ENCODE measurements at places on chromosomes 3 and 15.
A peak's percentile ranks its signal among the peaks of the same experiment; 100 is the strongest.

- no peak for DNase-seq
These were observed 45.7 kb downstream of the PRR23E start for GRCh38 chr3:127238602-127239001.

DNA sequence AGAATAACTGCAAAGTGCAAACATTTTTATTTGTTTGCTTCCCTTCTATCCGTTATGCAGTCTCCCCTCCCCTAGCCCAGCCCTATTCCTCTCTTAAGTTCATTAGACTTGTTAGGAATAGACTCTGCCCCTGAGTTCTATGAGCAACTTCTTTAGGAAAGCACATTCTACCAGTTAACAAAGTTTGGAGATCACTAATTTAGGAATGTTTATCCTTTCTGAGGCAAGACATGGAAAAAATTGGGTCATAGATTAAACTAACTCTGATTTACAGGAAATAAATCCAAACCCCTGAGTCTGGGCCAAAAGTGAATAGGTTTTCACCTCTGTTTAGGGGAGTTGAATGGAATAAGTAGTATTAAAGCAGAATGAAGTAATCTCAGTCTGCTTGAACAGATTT, 34.4 kb downstream of the C3orf80 start:
- DNase-seq: no peak

DNA sequence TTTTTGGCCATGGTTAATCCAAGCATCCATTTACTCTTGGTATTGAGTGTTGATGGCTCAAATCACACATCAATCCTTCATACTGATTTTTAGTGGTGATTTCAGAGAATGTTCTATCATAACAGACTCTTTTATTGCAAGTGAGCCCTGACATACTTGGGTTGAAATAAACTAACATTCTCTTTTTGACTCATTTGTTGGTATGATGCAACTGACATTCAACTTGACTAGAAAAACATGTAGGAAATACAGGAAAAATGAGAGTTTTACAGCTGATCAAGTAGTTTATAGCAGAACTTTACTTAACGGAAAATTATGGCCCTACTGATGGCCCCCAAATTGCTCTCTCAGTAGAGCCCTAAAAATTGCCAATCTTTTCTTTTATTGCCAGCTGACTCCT, 173.9 kb upstream of the CD96 start:
- DNase-seq: no peak

GRCh38 chr3:148004331-148004730, 595.2 kb downstream of the ZIC1 start:
- no peak for DNase-seq

DNA sequence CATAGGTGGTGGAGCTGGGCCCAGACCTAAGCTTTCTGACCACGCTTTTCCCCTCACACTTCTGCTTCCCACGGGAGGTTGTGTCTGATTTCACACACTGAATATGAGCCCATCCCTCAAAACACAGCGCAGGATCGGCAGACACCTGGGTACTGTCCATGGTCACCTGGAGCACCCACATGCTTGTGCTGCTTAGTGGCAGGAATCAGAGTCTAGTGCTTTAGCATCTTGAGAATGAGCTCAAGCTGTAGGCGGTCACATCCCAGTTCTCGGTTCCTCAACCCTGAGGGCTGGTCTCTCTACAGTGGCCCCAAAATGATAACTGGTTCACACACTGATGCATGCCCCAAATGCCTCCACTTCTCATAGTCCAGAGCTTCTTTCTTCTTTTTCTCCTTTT, 111.0 kb downstream of the SEMA5B start:
- DNase-seq: no peak

- no peak for DNase-seq
These were observed 66.6 kb downstream of the SLC12A8 start for GRCh38 chr3:125145751-125146475.

DNA sequence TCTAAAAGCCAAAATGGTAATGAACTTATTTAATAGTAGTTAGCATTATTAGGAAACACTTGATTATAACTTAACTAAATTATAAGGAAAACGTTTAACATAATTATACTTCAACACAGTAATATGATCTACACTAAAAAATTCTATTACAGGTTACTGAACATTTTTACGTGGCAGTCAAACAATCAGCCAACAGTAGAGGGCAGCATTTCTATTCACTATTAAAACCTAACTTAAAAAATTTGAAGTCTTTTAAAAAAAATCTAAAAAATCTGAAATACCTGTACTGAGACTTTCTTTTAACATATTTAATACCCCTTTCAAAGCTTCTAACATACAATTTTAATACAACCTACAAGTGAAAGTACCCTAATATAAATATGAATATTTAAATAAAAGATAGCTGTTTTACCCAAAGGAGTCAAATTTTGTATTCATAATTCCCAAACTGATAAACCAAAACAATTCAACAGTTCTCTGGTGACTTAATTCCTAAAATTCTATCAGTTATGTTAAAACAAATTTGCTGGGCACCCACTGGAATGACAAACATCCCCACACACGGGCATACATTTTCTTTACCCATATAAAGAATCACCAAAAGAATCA, 41.5 kb downstream of the DLG1 start:
- peak; percentile 57 for DNase-seq

GRCh38 chr15:40877694-40878093, 3.7 kb upstream of the RHOV start:
- DNase-seq: no peak

DNA sequence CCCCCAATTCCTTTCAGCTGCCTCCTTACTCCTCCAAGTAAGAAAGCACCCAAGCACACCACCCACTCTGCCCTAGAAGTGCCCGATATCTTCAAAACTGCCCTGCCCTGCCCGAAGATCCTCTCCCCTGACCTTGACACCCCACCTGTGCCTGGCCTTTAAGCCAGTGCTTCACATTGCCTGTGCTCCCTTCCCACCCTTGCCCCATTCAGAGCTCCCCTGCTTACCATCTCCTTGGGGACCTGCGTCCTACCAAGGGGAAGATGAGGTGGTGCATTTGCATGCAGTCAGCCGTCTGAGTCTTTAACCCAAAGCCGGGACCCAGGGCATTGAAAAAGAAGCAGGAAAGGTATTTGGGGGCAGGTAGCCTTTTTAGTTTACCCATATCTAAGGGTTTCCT, 73.5 kb upstream of the SLCO3A1 start:
- no peak for DNase-seq

- no peak for DNase-seq
These were observed 37.0 kb downstream of the CEMIP start for GRCh38 chr15:80816049-80816653.

GRCh38 chr3:123751433-123751832, 132.7 kb downstream of the MYLK start:
- no peak for DNase-seq

- DNase-seq: no peak
These were observed 277.0 kb downstream of the RYR3 start for GRCh38 chr15:33587773-33588172.

DNA sequence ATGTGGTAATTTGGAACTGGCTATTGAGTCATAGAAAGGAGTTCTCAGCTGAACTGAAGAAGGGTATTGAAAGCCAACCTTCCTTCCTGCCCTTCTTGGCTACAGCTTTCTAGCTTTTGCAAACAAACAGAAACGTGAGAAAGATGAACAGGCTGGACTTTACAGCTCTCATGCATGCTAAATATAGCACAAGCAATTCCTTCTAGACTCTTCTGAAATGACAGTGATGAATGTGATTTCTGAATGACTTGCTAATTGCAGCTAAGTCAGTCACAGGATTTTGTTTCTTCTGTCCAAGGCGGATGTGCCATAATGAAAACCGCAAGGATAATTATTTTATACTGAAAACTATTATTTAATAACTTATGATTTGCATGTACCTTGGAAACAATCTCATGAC, 36.3 kb downstream of the BCHE start:
- DNase-seq: no peak

DNA sequence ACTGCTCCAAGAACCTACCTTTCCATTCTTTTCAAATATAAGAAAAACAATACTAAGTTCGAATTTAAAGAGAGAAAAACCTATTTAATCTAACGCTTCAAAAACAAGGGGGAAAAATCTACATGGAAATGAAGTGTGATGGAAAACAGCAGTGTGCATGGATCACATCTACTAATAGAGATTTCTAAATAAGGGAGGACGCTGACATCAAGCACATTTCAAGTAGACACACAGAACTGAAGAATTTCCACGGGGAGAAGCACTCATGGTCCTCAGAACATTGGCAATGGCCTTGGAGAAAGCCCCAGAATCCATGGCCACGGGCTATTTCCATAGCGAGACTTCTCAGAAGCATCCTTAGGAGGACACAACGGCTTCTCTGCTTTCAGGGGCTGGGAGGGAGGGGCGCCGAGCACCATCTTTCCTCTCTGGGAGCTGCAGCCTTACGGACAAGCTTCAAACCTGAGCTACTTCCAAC, 1.0 kb downstream of the TASOR start:
- no peak for DNase-seq

DNA sequence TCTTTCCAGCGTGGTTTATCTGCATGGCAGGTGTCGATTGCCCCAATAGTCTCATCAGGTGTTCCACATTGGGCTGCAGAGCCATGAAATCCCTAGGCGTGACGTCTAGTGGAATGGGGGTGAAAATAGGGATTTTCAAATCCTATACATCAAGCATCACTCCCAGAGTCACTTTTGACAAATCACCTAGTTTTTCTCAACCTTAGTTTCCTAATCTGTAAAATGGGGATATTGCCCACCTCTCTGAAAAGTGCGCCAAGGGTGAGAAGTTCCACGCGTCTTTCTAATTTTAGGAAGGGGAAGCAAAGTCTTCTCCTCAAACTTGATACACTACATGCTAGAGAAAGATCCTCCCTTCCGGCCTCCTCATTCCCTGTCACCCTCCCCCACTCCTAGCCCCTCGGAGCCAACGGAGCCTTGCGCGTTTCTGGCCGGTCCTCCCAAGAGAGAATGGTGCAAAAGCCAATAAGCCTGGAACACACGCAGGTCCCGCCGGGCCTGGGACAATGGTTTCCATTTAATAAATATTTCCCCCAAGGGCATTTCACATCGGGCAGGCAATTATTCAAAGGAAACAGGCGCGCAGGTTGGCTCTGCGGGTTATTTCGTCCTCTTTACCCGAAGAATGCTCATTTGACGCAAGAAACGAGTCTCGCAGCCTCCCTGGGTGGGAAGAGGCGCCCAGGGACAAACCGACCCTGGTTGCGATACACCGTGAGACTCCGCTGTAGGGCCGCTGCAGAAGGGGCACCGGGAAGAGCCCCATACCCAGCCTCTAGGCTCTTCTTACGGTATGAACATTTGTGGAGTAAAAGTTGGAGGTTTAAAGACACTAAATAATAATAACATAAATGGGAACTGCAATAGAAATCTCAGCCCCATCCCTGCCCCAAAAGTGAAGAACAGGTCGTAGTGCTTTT, 1.2 kb upstream of the SOX14 start:
- DNase-seq: no peak

DNA sequence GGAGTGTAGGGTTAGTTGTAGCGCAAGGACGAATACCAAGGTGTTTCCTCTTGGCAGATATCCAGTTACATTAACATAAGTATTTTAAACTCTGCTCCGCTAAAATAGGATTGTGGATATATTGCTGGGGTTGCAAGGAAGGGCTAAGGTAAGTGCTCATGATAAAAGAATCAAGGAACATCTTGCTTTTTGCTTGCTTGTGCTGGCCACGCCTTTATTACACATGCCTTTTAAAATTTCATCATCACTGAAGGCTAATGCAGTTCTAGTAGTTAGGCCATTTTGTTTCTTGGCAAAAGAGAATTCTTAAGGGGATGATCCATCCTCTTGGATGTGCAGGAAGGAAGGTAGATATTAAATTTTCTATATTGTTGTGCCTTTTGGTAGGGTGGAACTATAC, 415.6 kb upstream of the TPM1 start:
- DNase-seq: no peak

GRCh38 chr3:194485881-194486539, 792 bp downstream of the ATP13A3 start:
- peak; percentile 70 for DNase-seq

DNA sequence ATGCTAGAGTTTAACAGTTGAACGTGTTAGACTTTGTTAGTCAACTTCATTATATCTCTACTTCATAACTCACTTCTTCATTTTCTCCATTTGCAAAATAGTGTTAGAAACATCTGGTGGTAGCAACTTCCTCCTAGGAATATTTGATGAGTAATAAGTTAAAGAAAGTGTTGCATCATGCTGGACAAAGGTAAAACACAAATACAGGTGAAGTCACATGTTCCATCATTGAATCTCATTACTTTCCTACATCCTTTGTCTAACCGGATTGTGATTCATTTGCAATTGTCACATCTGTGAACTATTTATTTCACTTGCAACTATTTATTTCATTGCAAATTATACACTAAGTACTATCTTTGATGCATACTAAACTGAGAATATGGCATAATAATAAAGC, 186.5 kb downstream of the TUSC7 start:
- no peak for DNase-seq

- no peak for DNase-seq
These were observed 20.8 kb upstream of the SRP14 start for GRCh38 chr15:40059821-40060220.

GRCh38 chr3:178585454-178585853, 49.2 kb downstream of the KCNMB2 start:
- no peak for DNase-seq

DNA sequence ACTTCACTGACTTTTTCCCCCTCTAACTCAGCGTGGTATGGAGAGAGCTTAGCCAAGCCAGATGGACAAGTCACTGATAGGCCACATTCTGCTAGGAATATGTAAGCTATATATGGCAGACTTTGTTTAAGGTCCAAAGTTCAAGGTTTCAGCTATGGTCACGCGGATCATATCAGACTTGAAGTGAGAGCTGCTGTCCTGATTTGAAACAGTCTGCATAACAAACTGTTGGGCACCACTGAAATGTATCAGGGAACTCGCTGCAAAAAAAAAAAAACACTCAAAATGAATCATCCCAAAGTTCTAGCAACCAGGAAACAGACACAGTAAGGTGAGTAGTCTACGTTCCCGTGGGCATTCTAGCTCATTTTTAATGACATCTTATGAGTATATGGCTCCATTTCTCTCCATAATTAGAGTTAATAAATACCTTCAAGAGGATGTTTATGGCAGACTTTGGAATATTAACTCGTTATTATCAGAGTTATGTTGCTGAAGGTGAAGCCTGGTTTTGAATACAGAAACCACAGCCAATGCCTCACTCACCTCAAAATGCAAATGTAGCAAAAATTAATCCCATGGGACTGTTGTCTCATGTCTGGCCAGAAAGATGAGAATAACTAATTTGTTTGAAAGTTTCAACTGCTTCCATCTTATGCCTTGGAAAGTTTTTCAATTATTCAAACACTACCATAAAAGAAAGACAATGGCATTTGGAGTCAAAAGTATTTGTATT, 12.3 kb downstream of the DPH3 start:
- DNase-seq: no peak

- DNase-seq: no peak
These were observed 1.2 kb downstream of the BLOC1S6 start for GRCh38 chr15:45588219-45588875.

- DNase-seq: no peak
These were observed 273.7 kb downstream of the PDZRN3 start for GRCh38 chr3:73350996-73351395.

- no peak for DNase-seq
These were observed 142.5 kb upstream of the MBNL1 start for GRCh38 chr3:152126260-152126659.

GRCh38 chr3:145182196-145182911, 978.6 kb downstream of the PLOD2 start:
- DNase-seq: no peak
